ENCODE measurements at places on chromosomes 3 and 15.

DNA sequence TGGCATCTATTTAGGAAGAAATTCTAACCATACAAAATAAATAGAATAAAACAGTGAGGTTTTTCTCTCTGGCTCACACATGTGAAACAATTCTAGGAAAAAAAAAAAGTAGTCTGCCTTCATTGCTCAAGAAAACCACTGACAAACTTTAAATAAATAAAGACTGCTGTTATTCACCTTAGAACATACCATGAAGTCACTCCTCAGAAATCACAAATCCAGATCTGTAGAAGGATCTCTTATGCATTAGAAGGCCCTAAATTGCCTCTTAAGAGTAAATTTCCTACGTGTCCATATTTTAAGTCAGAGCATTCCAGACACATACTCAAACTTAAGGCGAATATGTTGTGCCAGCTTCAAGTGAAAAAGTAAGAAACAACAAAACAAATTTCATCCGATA is 217.3 kb downstream of the ZIC4 start:
- no peaks in the 10 kb centered on the region for H3K27me3 ChIP-seq
- peak; percentile 23 for DNase-seq
- no peaks in the 10 kb centered on the region for H3K4me1 ChIP-seq
- H3K27ac ChIP-seq, result no peak overlapping the region
- H3K4me3 ChIP-seq, result no peak overlapping the region
- no peaks in the 10 kb centered on the region for H3K36me3 ChIP-seq

DNA sequence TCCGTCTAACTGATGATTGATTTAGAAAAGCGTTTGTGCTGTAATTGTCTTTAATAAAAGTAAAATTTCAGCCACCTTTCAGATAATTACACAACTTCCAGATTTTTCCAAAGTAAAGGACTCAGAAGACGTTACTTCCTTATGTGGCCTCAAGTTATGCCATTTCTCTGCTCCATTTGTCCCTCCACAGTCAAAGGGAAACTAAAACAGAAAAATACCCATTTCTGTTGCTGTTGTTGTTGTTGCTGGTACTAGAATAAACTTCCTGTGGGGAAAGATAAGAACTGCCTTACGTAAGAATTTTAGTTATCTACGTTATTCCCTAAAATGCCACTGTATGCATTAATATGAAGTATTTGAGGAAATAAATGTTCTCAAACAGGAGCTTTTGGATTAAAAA is 153.9 kb downstream of the P3H2 start:
- no peaks in the 10 kb centered on the region for H3K27me3 ChIP-seq
- no peaks in the 10 kb centered on the region for H3K4me1 ChIP-seq
- no peak overlapping the region for H3K4me3 ChIP-seq
- no peak overlapping the region for H3K27ac ChIP-seq
- DNase-seq, result no peak
- H3K36me3 ChIP-seq, result peaks cover 10% of the 10 kb centered on the region

GRCh38 chr15:79003896-79004295 is 59.0 kb upstream of the CTSH start:
- H3K4me3 ChIP-seq, result no peak overlapping the region
- no peak for DNase-seq
- H3K27ac ChIP-seq, result peak overlapping the region; percentile 65
- no peaks in the 10 kb centered on the region for H3K36me3 ChIP-seq
- H3K4me1 ChIP-seq, result peaks cover 15% of the 10 kb centered on the region
- H3K27me3 ChIP-seq, result no peaks in the 10 kb centered on the region

- H3K27ac ChIP-seq, result peak overlapping the region; percentile 73
- peaks cover 2% of the 10 kb centered on the region for H3K27me3 ChIP-seq
- 0 out of 2 replicates have a peak, but pooled peaks cover 3% of the 10 kb centered on the region for H3K36me3 ChIP-seq
- no peak for DNase-seq
- peak overlapping the region; percentile 73 for H3K4me3 ChIP-seq
- no peaks in the 10 kb centered on the region for H3K4me1 ChIP-seq
These were observed 341 bp downstream of the HEXA start for GRCh38 chr15:72375501-72375845.

GRCh38 chr15:90000186-90001001 is 730 bp upstream of the ZNF710 start:
- no peaks in the 10 kb centered on the region for H3K27me3 ChIP-seq
- H3K4me1 ChIP-seq, result peaks cover 27% of the 10 kb centered on the region
- H3K27ac ChIP-seq, result peak overlapping the region; percentile 32
- DNase-seq, result peak; percentile 15
- peak overlapping the region; percentile 83 for H3K4me3 ChIP-seq
- H3K36me3 ChIP-seq, result no peaks in the 10 kb centered on the region

- no peak for DNase-seq
- H3K27ac ChIP-seq, result no peak overlapping the region
- no peak overlapping the region for H3K4me3 ChIP-seq
- no peaks in the 10 kb centered on the region for H3K36me3 ChIP-seq
- no peaks in the 10 kb centered on the region for H3K4me1 ChIP-seq
- no peaks in the 10 kb centered on the region for H3K27me3 ChIP-seq
These were observed 91.2 kb downstream of the EDEM1 start for GRCh38 chr3:5278666-5279065.

DNA sequence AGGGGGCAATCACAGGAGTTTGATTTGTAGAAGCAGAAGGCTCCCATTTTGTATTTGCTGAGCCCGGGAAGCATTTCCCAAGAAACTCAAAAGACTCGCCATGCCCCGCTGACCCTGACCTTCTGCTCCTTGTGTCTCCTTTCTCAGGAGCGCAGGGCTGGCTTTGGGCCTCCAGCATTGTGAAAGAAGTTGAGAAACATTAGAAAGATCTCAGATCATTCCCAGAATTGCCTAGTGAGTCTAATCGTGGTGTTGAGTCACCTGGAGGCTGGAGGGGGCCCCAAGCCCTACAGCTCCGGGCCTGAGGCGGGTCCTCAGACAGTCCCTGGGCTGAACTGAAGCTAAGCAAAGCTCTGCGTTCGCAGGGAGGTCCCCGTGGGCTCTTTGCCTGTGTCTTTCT is 10.9 kb upstream of the PIGZ start:
- H3K36me3 ChIP-seq, result no peaks in the 10 kb centered on the region
- H3K4me1 ChIP-seq, result no peaks in the 10 kb centered on the region
- no peak overlapping the region for H3K4me3 ChIP-seq

DNA sequence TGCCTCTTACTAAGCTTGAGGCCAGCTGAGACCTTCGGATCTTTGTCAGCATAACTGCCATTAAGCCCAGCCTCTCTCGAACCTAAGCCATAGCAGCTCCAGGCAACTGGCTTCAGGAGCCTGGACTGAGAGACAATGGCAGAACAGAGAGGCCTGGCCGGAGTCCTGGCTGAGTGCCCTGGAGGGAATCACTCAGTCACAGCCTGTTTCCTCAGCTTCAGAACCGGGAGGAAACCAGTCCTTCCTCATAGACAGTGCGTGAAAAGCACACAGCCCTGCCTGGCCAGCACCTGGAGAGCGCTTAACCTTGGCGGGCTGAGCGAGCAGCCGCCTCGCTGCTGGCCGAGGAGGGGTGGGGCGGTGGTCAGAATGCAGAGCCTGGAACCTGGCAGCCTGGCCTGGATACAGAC is 21.6 kb downstream of the RNU5B-1 start:
- H3K4me1 ChIP-seq, result no peaks in the 10 kb centered on the region
- H3K4me3 ChIP-seq, result no peak overlapping the region
- H3K27me3 ChIP-seq, result peaks cover 23% of the 10 kb centered on the region
- DNase-seq, result no peak
- H3K27ac ChIP-seq, result no peak overlapping the region

GRCh38 chr15:48021336-48022086 is 99.3 kb upstream of the SLC24A5 start:
- H3K27me3 ChIP-seq, result peaks cover 3% of the 10 kb centered on the region
- H3K27ac ChIP-seq, result no peak overlapping the region
- no peaks in the 10 kb centered on the region for H3K36me3 ChIP-seq
- no peaks in the 10 kb centered on the region for H3K4me1 ChIP-seq
- DNase-seq, result peak; percentile 4

DNA sequence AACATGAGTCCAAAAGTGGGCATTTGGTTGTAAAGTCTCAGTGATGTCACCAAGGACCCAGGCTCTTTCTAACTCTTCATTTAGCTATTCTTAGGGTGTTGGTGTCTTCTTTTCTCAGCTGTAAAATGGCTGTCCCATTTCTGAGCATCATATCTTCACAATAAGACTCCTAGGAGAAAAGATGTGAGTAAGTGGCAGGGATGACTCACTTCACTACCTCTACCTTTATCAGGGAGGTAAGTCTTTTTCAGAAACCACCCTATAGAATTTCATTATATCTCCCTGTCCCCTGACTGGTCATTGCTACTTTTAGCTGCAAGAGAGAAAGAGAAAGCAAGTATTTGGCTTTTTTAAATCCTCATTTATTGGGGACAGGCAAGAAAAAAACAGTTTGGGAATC is 300.2 kb upstream of the RBMS3 start:
- no peak overlapping the region for H3K4me3 ChIP-seq
- H3K36me3 ChIP-seq, result no peaks in the 10 kb centered on the region
- no peaks in the 10 kb centered on the region for H3K4me1 ChIP-seq
- DNase-seq, result no peak
- H3K27ac ChIP-seq, result no peak overlapping the region

- H3K27me3 ChIP-seq, result no peaks in the 10 kb centered on the region
- H3K4me1 ChIP-seq, result peaks cover 2% of the 10 kb centered on the region
- H3K4me3 ChIP-seq, result no peak overlapping the region
- DNase-seq, result no peak
- peaks cover 4% of the 10 kb centered on the region for H3K36me3 ChIP-seq
These were observed 32.9 kb downstream of the IL16 start for GRCh38 chr15:81229586-81229985.

DNA sequence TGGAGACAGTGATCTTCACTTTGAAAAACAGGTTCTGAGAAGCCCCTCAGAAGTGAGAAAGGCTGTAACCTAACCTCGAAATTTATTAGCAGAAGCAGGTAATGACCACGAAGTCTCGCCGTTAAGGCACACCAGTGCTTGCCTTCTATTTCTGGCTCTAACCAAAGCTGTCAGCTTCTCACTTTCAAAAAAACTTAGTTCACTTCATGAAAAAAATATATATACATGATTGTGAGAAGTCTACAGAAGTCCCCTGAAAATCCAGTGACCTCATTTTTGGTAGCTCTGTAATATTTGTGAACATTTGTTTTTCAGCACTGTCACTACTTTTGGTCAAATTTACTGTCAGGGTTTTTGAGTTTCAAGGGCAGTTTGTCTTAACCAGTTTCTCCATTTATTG is 19.1 kb upstream of the AKAP13 start:
- no peak overlapping the region for H3K4me3 ChIP-seq
- no peaks in the 10 kb centered on the region for H3K36me3 ChIP-seq
- no peaks in the 10 kb centered on the region for H3K27me3 ChIP-seq
- no peak overlapping the region for H3K27ac ChIP-seq
- no peaks in the 10 kb centered on the region for H3K4me1 ChIP-seq

GRCh38 chr3:27454914-27455313 is 29.3 kb downstream of the SLC4A7 start:
- H3K27me3 ChIP-seq, result no peaks in the 10 kb centered on the region
- H3K4me3 ChIP-seq, result no peak overlapping the region
- peaks cover 3% of the 10 kb centered on the region for H3K36me3 ChIP-seq
- peak; percentile 6 for DNase-seq
- H3K27ac ChIP-seq, result no peak overlapping the region

DNA sequence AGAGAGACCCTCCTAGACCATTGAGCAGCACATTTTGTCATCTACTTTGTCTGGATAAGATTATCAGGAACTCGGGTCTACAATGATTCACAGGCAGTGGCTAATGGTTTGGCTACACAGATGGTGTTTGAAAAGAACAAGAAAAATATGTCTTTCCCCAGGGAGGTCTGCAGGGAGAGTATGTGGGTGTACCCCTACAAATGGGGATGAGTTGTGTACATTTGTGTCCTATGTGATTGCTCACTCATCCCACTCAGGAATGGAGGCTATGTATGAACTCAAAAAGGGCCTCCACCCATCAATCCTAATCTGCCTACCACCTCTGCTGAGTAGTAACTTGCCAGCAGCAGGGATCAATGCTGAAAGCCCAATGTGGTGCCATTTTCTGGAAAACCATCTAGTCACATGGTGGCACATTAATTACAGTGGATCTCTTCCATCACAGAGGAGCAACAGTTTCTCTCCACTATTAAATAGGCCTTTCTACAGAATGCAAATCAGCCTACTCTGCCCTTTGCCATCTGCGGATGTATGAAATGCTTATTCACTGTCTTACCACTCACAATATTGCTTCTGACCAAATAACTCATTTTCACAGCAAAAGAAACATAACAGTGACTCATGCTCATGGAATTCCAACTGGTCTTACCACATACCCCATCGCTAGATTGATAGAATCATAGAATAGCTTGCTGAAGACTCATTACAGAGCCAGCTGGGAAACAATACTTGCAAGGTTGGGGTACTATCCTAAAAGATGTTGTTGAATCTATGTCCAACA is 48.3 kb upstream of the TRIM42 start:
- H3K4me3 ChIP-seq, result no peak overlapping the region
- no peaks in the 10 kb centered on the region for H3K4me1 ChIP-seq
- H3K36me3 ChIP-seq, result no peaks in the 10 kb centered on the region
- peak; percentile 35 for DNase-seq
- H3K27me3 ChIP-seq, result no peaks in the 10 kb centered on the region
- H3K27ac ChIP-seq, result no peak overlapping the region

DNA sequence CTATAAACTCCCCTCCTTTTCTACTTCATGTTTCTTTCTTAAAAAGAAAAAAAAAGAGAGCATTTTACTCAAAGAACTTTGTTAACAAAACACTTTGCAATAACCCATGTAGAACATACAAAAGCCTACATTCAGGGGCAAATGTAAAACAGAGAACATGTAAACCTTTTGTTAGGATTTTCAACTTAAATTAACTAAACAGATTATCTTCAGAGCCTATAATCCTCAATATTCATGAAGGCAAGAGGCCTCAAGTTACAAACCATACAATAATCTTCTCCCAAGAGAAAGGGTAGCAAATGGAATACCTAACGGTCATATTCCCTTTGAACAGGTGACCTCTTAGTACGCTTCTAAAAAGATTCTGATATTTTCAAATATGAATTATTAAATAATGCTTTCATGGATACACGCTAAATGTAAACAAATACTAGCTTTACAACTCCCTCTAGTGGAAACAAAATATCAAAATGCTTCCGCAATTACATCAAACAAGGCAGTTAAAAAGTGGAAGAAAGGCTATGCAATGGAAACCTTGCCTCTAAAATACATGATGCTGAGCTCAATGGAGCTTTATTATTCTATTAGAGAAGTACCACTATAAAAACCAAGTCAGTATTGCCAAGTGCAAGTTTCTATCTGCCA is 9.9 kb downstream of the CEP152 start:
- H3K27ac ChIP-seq, result no peak overlapping the region
- peaks cover 2% of the 10 kb centered on the region for H3K36me3 ChIP-seq
- peak; percentile 43 for DNase-seq
- no peak overlapping the region for H3K4me3 ChIP-seq
- peaks cover 5% of the 10 kb centered on the region for H3K4me1 ChIP-seq

- H3K27ac ChIP-seq, result no peak overlapping the region
- H3K36me3 ChIP-seq, result no peaks in the 10 kb centered on the region
- DNase-seq, result no peak
- H3K4me3 ChIP-seq, result no peak overlapping the region
- peaks cover 1% of the 10 kb centered on the region for H3K4me1 ChIP-seq
These were observed 75.4 kb upstream of the POLG start for GRCh38 chr15:89410039-89410435.

DNA sequence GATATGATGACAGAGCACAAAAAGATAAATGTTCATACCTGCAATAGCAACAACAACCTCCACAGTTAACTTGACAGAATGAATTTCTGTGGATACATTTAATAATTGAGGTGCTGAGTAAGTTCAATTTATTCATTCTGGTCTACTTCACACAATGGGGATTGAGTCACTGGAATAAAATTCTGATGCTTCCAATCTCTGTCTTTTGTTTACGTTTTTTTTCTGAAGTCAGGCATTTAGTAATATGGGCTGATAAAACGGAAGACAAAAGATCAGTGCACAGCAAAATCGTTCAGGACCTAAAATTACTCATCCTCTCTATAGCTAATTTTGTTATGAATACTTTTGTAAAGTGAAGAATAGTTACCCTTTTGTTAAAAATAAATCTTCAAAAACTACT is 565.9 kb upstream of the CCDC54 start:
- H3K4me3 ChIP-seq, result no peak overlapping the region
- peaks cover 2% of the 10 kb centered on the region for H3K4me1 ChIP-seq
- H3K27ac ChIP-seq, result no peak overlapping the region
- no peaks in the 10 kb centered on the region for H3K27me3 ChIP-seq
- DNase-seq, result peak; percentile 88
